Psoas muscle (tissue), 8 donors: ENCODE measurements at places on chromosomes 2 and 18. TPM values are rescaled to one million over a fixed set of nuclear protein-coding genes. Genes with fewer than 3 reads are reported as not detected.
A peak's percentile ranks its signal among the peaks of the same experiment; 100 is the strongest.

Gene DHRS9
- total RNA-seq = 0.79 TPM

Gene SCYGR4
- total RNA-seq = not detected

DNA sequence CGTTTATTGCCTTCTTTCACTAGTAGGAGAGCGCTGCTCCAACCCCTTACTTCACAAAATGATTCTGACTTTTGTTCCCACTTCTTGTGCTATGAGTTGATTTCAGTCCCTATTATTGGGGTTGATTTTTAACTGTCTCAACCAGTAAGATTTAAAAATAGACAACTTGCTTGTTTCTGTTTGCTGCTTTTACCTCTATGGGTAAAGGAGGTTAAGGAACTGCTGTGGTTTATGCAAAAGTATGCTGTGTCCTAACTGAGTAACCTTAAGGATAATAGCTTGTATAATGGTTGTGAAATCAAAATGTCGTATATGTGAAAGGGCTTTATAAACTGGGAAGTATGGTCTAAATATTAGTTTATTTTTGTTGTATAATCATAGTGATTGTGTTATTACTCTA, 22.6 kb downstream of the ALMS1 start:
- DNase-seq = no peak

Gene SNRNP27
- 81.3 TPM for total RNA-seq

Gene EMILIN1
- total RNA-seq = 6.1 TPM

DNA sequence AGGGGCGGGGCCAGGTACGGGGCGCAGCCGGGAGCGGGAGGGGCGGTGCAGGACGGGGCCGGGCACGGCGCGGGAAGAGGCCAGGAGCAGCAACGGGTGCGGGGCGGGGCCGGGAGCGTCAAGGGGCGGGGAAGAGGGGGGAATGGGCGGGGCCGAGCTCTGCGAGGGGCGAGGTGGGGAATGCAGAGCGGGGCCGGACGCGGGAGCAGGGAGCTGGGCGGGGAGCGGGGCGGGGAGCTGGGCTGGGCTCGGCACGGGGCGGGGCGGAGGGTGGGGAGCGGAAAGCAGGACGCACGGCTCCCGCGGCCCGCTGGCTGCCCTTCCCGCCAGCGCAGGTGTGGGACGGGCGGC, at the start of gene IMPA2:
Gene IMPA2, plus strand, starts transcription at position 316 of the 351 bp plus-strand sequence. CDS start 163 bp downstream, outside the sequence.
- no peak for DNase-seq

DNA sequence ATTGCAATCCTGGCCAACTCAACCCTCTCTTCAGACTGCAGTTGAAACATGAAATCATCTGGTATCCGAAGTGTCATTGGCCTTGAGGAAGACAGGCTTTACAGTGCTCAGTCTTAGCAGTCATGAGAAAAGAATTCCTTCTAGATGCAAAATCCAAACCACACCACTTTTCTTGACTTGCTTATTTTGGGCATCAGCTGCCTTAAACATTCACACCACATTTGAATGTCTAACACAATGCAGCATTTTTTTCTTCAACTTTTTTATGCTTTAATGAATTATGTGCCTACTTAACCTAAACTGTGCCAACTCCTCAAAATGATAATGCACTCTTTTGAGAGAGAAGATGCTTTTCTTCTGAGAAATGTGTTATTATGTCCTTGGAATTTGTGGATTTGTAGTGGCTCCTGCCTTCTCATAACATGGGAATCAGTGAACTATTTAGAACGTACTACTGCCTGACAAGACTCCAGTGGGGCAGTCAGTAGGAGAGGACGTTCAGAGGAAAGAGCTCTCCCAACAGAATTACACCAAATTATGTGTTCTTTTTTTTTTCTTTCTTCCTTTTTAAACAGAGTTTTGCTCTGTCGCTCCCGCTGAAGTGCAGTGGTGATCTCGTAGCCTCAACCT, 3.2 kb upstream of the FAM98A start:
- no peak for DNase-seq

DNA sequence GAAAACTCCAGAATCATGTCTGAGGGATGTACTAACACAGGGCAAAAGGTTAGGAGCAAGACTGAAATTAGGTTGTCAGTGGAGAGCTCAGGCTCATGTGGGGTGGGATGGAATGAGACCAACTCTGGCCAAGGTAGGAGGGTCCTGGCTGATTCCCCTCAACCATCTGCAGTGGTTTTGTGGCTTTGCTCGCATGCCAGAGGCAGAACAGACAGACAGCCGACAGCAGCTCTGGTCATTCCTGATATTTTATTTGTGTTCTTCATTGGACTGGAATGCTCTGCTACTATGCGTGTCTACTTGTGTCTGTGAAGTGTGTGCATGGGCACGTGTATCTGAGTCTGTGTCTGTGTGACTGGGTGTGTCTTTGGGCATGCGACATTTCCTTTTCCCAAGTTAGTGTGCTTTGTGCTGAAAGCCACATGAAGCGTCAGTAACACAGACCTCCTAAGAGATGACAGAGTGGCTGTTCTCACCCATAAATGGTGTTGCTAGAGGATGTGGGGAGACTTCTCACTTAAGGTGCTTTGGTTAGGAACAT, 239.5 kb downstream of the CNTNAP5 start:
- DNase-seq = no peak

Gene METTL8
- total RNA-seq = 8.0 TPM

Gene REG1A
- not detected for total RNA-seq

DNA sequence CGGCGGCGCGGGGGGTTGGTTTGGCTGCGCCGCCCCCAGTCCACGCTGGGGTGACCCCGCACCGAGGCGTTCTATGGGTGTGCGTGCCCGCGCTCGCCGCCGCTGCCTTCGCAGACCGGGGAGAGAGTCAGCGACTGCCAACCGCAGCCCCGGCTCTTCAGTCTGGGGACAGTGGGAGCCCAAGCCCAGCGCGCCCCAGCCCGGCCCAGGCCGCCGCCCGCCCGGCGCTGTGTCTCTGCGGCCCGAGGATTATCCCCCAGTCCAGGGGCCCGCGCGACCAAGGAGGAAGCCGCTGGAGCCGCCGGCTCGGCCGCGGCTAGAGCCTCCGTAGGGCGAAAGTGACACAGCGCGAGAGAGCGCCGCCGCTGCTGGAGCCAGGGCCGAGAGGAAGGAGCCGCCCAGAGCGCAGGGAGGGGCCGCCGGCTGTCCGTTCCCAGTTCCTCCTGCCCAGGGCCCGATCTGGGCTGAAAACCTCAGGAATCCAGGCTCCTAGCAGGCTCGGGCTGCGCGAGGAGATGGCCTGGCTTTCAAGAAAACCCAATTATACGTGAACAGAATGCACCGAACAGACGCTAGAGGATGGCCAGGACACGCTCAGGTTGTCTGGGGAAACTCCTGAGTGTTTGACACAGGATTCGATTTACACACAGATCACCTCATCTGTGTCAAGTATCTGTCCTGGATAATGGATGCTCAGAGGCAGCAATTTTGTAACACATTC, 2.4 kb downstream of the CTIF start:
- DNase-seq = peak; percentile 80

DNA sequence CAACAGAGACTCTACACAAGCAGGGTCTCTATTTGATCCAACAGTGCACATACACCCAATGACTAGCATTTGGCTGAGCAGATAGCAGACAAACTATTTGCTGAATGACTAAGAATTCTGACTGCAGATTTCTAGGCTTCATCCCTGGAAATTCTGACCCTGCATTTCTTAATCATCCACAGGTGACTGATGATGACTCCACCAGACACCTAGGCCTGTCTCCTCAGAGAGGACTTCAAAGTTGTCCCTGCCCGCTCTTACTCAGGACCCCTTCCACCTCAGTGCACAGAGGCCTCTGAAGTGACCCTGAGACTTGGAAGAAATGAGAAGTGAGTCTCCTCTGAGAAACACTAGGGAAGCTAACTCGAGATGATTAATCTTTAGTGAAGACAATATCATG, 51.3 kb downstream of the SEPTIN10 start:
- no peak for DNase-seq

Gene ABCB11
- total RNA-seq = 0.12 TPM

DNA sequence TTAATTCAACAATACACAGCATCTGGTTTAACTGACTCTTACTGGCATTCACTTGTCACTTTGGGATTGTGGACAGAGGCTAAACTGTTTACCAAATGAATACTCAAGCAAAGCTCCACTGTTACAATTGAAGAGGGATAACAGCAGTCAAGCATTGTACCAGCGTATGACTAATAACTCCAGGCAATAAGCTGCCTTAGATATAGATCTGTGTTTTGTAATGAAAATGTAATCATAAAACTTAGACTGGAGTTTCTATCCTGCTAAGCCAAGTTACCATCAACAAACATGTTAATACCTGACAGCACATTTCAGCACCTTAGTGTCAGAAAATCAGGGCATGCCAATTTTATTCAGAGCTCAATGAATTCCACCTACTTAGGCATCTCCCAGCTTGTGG, 889.5 kb downstream of the EPHA4 start:
- no peak for DNase-seq

DNA sequence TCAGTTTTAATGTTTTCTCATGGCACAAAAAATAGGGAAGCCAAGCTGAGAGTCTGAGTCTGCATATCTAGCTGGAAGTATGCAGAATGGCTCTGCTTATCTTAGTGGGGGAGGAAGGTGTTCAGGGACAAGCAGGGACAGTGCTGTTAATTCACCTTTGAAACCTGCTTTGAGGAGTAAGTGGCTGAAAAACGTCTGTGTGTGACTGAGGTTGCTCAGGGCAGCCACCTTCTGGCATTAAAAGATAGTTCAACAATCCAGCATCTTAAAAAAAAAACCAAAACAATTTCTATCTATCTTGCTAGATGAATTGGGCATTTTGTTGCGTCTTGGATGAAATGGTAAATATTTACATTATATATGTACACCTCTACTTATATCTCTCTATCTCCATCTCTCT, 2.0 kb upstream of the TRPM8 start:
- DNase-seq = no peak

Gene PTMA
- total RNA-seq = 124 TPM

GRCh38 chr2:204205538-204205937, 269.0 kb downstream of the ICOS start:
- DNase-seq = no peak

DNA sequence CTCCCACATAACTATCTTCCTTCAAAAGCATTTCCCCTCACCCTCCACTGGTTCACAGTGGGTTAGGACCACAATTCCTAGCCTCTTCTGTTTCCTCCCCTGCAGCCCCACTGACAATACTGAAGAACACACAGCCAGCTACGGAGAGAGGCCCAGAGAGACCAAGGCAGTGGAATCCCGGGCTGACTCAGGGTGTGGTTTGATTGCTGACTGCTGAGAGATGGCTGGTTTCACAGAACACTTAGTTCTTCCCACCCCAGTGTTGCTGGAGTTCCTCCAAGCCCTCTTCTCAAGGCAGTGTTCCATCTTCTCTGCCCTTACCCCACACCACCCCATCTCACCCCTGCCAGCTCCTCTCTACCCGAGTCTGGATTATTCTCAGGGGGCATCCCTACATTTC, 43.3 kb upstream of the ZFP36L2 start:
- DNase-seq = peak; percentile 78

Gene NGEF
- 0.48 TPM for total RNA-seq

Gene C2orf15
- total RNA-seq = not detected

Gene SAG
- total RNA-seq = not detected

Gene IL36G
- total RNA-seq = not detected

Gene ZBTB14
- 3.3 TPM for total RNA-seq

Gene NAT8
- not detected for total RNA-seq

GRCh38 chr18:42635378-42636048, 480.0 kb downstream of the RIT2 start:
- no peak for DNase-seq

Gene AQP12A
- not detected for total RNA-seq

- DNase-seq = no peak
Measured at GRCh38 chr2:215731108-215731658, 282.2 kb downstream of the MREG start.

GRCh38 chr2:88159955-88160415, 10.2 kb upstream of the THNSL2 start:
- DNase-seq = no peak

DNA sequence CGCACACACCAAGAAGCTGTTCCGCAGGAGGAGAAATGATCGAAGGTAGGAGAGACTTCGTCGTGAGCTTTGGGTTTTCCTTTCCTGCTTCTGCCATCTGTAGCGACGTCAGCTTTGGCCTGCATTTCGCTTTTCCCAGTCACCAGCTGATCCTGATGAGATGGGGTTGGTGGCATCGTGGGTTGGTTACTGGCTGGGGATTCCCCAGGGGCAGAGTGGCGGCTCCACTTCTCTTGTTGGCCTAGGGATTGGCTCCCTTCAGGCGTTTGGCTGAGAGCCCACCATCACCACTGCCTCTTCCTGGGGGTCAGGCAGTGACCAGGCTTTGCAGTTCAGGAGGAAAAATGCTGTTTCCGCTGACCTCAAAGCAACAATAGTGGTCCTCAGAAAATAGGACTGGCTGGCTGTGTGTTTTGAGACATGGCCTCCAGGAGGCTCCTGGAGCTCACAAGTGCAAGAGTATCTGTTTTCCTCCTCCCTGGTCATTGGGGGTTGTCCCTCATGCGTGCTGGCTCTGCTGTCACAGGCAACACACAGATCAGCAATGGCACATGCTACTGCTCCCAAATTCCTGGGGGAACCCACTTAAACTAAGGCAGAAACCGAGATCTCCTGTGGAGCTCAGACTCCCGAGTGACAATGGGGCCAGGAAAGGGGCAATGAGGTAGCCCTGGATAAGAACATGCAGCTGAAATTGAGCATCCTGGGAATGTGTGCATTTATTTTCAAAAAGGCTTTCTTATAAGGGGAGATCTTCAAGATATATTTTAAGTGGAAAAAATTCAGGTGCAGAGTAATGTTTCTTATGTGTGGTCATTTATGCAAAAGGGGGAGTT, 173.0 kb downstream of the CTIF start:
- DNase-seq = peak; percentile 59

DNA sequence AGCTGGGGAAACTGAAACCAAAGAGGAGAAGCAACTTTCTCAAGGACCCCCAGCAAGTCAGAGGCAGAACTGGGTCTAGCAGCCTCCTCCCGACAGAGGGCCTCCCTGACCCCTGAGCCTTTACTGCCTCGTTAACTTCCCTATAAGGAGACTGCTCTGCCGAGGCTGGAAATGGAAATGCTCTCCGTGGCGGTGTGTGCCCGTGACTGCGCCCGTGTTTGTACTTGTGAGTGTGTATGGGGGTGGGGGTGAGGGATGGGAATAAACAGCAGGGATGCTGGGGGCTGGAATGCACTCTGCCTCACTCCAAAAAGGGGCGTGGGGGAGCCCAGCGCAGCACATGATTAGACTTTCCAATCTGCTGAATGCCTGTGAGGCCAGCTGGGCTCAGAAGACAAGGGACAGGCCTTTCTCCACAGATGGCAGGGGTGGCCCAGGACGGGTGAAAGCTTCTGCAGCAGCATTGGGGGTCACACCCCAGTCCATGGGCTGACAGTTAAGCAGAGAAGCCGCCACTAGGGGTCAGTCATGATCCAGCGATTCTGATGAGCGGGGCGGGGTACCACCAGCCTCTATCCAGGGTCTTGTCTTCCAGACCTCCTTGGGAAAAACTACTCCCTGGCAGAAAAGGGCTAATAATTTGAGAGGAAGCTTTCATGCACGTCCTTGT, 26.8 kb downstream of the MPHOSPH10 start:
- peak; percentile 31 for DNase-seq

Gene TWIST2
- 1.2 TPM for total RNA-seq

GRCh38 chr2:62465741-62466502, 40.1 kb downstream of the TMEM17 start:
- DNase-seq = no peak

DNA sequence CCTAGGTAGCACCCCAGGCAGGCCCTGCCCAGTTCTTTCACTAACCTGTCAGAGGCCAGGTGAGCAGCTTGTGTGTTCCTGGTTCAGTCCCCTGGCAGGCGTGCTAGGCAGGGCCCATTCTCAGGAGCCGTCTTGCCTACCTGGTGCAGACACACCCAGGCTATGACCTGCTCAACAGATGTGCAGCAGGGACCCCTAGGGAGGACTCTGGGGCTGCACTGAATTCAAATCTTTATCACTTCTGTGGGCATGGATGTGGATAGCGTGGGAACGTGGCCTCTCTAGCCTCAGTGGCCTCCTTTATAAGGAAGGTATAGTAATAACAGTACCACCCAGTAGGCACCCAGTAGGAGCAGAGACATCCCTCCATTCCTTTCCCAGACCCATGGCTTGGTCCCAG, 48.4 kb downstream of the PLEKHB2 start:
- DNase-seq = no peak
